ENCODE measurements at places on chromosomes 3 and 15.

DNA sequence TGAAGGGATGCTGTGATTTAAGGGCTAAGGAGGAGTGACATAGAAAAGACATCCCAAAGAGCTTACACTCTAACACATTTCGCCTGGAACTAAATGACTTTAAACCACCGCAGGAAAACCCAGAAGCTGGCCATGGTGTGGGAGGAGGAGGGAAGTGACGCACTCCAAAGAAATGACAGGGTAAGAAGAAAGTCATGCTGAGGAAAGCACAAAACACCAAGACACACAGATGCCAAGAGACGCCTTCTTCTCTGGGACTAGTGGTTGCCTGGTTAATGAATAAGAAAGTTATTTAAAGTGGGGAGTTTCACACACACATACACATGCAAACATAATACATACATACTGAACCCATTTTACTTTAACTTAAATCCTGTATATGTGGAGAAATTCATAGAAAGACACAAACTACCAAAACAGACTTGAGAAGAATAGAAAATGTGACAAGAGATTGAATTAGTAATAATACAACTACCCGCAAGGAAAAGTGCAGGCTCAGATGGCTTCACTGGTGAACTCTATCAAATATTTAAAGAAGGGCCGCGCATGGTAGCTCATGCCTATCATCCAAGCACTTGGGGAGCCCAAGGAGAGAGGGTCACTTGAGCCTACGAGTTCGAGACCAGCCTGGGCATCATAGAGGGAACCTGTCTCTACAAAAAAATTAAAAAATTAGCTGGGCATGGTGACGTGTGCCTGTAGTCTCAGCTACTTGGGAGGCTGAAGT is 125.5 kb downstream of the NSMCE3 start:
- no peak for DNase-seq

DNA sequence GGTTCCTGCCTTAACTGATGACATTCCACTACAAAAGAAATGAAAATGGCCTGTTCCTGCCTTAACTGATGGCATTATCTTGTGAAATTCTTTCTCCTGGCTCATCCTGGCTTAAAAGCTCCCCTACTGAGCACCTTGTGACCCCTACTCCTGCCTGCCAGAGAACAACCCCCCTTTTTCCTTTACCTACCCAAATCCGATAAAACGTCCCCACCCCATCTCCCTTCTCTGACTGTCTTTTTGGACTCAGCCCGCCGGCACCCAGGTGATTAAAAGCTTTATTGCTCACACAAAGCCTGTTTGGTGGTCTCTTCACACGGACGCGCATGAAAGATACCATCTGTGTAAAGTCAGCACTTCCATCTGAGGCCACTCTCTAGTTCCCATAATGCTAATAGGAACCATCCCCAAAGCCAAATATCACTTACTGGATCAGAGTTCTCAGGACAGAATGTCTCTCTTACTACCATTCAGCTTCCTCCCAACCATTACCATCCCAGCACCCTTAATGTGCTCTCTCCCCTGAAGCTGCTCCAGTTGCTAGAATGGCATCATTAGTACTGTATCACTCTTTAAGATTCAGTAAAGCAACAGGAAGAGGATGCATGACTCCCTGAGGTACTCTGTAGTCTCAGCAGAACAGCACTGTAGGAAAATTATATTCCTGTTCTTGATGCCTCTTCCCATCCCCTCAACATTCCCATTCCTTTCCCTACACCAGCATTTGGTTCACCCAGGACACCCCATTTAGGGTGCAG is 2.3 kb upstream of the HRG start:
- DNase-seq, result no peak

GRCh38 chr3:17038900-17039553 is 154.3 kb downstream of the PLCL2 start:
- DNase-seq, result no peak

GRCh38 chr3:140724856-140725812 is 47.3 kb downstream of the TRIM42 start:
- DNase-seq, result no peak

DNA sequence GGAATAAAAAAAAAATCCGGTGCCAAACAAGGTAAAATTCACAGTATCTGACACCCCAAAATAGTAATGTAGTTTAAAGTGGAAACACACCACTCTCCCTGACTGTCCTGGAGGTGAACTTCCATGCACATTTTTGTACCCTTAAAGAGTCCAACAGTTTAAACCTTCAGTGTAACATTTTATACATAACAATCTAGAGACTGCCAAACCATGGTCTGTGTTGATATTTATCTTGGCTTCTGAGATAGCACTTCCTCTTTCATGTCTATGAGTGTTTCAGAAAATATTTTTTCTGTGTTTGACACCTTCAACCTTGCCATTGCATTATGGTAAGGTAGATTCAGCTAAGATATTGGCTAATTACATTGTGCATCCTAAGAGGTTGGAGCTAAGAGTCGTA is 13.9 kb downstream of the TMEM45A start:
- DNase-seq, result no peak
